B cell (primary cell): ENCODE measurements at places on chromosomes 3 and 15.

GRCh38 chr15:69908060-69908459 is 189.7 kb downstream of the TLE3 start:
- no peak for DNase-seq

GRCh38 chr3:145899241-145899640 is 261.7 kb downstream of the PLOD2 start:
- no peak for DNase-seq

GRCh38 chr3:39166932-39167532 is 13.6 kb upstream of the CSRNP1 start:
- no peak for DNase-seq

DNA sequence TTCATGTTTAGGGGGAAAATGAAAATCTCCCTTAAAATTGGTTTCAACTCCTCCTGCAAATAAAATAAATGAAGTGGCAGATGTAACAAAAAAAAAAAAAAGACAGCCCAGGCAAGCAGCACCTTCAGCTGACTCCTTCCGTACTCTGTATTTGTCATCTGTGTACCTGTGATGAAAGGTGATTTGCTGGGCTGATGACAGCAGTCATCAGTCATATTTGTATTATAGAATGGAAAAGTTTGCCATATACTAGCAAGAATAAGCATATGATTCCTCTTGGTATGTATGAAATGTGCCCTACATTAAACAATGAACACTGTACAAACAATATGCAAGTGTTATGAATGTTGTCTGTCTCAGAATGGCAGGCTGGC is 44.1 kb upstream of the WWTR1 start:
- DNase-seq: no peak

- DNase-seq: no peak
Measured at GRCh38 chr3:101913168-101913567, 63.9 kb downstream of the NFKBIZ start.

DNA sequence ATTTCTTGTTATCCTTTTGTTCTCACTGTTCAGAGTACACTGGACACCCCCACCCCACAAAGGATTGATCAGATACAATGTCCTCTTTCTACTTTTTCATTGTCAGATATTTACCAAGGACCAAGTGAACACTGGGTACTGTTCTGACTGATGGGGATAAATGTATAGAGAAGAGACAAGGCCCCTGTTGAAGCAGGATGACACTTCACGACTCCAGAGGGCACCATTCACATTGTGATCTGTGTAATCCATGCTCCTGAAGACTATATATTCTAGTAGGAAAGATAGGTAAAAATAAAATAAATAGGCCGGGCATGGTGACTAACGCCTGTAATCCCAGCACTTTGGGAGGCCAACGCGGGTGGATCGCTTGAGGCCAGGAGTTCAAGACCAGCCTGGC is 7.2 kb upstream of the CRYGS start:
- no peak for DNase-seq

DNA sequence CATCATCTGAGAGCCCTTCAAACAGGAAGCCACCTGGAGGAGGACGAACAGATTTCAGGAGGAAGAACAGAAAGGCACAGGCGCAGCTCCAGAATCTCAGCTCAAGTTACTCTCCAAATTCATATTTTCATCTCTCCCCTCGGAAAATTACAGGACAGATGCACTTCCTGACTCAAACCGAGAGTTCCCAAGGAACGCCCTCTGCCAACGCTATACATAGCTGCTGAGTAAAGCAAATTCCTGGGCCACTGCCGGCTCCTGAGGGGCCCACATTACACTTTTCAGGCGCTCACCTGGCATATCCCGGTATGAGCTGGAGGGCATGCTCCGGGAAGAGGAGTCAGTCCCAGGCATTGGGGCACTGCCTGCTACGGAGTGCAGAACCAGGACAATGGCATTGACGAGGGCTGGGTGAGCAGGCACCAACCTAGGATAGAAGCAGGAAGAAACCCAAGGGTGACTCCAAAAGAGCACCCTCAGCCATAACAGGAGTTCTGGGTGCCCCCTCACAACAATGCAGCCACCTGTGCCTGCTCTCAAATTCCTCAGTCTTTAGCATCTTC is 11.2 kb downstream of the UBL7 start:
- DNase-seq: no peak

- DNase-seq: no peak
Measured at GRCh38 chr15:80801891-80802680, 22.9 kb downstream of the CEMIP start.

DNA sequence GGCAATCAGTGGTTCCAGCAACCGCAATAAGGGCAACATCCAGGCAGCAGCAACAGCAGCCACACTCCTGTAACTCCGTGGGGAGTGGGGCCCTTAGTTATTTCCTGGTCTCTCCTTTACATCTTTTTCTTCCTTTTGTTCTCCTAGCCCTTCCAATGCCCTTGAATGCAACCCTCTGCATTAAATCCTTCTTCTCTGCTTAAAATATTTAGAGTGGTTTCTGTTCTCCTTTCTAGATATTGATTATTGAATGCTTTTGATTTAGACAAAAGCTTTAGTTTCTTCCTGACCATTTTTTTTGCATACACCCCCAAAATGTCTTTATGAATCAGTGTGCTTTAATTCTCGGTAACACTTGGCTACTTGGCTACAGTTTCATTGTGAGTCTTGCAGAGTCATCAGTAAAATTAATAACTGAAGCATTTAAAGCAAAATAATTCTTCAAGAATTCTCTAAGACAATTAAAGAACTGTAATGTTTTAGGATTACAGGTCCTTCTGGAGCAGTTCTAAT is 586.1 kb downstream of the MECOM start:
- no peak for DNase-seq

- no peak for DNase-seq
Measured at GRCh38 chr3:56773986-56774385, 27.8 kb downstream of the ARHGEF3 start.

DNA sequence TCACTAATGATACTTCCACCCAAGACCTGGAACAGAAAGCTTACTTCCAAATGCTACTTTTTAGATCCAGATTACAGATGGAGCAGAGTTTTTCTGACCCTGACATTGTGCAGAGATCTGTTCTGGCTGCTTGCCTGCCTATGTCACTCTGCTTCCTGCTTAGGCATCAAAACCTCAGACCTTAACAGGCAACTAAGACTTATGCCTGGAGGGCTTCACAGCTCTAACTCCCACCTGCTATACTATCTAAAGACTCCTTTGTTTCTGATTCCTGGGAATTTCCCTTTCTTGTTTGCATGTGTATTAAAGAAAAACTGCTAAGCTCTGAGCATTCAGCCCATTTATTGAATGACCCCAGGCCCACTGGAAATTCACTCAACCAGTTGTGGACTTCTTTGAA is 157.4 kb upstream of the NPHP3 start:
- DNase-seq: no peak

- DNase-seq: no peak
Measured at GRCh38 chr3:82790307-82791097, 1029.1 kb upstream of the GBE1 start.

- no peak for DNase-seq
Measured at GRCh38 chr3:107813026-107813425, 277.8 kb downstream of the CD47 start.

DNA sequence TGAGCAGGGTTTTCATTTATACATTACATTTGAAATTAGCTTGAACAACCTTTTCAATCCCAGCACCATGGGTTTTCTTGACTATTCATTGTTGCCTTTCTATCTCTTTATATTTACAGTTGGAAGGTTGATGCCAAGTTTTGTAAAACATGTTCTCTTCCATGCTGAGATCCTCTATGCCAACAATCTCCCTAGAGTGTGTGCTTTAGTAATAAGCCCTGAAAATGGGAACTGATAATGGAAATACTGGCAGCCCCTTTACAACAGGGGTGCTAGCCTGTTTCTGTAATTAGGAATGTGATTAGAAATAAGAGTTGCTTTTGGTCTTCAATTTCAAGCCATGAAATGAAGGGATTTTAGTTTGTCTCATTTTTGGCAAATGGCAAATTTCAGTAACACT is 239.9 kb upstream of the NAALADL2 start:
- no peak for DNase-seq

DNA sequence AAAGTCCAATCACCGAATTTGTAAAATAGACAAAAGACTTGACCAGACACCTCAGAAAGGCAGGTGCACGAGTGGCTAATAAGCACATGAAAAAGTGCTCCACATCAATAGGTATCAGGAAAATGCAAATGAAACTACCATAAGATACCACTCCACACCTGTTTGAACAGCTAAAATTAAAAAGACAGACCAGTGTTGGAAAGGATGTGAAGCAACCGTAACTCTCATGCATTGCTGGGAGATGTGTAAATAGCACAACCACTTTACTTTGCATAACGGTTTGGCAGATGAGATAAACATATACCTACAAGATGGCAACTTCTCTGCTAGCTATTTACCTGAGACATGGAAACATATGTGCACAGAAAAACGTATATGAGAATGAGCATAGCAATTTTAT is 56.9 kb downstream of the CADPS start:
- DNase-seq: no peak

GRCh38 chr15:29554531-29554930 is 267.7 kb downstream of the TJP1 start:
- DNase-seq: no peak

GRCh38 chr3:108780235-108780634 is 23.0 kb upstream of the RETNLB start:
- no peak for DNase-seq

DNA sequence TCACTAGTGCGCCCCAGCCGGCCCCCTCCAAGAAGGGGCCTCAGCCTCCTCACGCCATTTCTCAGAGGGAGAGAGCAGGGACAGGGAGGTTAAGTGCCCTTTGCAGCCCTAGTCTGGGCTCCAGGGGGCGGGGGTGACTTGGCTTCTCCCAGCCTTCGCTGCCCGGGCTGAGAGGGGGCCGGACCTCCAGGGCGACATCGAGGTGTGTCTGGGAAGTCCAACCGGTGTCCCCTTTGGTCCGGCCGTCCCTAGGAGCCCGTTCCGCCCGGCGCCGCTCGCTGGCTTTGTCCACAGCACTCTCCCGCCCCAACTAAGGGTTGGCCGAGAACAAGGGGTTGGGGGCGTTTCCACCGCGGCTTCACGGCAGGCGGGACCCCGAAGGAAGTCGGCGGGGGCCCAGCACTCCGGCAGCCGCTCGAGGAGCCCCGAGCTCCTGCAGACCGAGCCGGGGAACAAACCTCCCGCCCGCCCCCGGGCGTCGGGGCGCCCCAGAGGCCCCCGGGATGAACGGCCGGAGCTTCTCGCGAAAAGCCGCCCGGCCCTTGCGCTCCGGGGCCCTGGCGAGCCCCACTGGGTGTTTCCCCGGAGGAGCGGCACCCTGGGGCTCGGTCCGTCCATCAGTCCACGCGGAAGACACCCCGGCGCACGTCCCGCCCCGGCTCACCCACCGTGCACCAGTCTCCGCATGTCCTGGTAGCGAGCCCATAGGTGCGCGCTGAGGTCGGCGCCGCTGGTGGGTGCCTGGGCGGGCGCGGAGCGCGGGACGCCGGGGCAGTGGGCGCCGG is 627 bp downstream of the NT5DC2 start:
- DNase-seq: peak; percentile 60

- peak; percentile 74 for DNase-seq
Measured at GRCh38 chr3:19866751-19867347, 67.2 kb downstream of the EFHB start.

- no peak for DNase-seq
Measured at GRCh38 chr3:55512571-55513343, 25.7 kb upstream of the WNT5A start.

DNA sequence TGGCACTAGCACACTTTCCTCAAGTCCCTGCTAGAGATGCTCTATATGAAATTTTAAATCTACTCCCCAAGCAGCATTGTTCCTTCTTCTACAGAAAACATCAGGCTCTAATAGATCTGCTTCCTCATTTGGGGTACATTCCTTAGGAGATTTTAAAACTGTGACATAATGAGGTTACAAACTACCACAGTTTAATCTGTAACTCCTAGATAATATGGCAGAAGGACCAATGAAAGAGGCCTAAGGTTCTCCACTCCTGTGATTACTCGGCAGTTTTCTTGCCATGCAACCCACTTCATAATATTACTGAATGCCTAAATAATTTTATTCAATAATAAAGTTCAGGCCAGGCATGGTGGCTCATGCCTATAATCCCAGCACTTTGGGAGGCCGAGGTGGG is 16.1 kb downstream of the ZNF106 start:
- no peak for DNase-seq

- no peak for DNase-seq
Measured at GRCh38 chr3:56867671-56868070, 65.9 kb upstream of the ARHGEF3 start.

- DNase-seq: no peak
Measured at GRCh38 chr3:166478356-166478755, 641.1 kb upstream of the BCHE start.

DNA sequence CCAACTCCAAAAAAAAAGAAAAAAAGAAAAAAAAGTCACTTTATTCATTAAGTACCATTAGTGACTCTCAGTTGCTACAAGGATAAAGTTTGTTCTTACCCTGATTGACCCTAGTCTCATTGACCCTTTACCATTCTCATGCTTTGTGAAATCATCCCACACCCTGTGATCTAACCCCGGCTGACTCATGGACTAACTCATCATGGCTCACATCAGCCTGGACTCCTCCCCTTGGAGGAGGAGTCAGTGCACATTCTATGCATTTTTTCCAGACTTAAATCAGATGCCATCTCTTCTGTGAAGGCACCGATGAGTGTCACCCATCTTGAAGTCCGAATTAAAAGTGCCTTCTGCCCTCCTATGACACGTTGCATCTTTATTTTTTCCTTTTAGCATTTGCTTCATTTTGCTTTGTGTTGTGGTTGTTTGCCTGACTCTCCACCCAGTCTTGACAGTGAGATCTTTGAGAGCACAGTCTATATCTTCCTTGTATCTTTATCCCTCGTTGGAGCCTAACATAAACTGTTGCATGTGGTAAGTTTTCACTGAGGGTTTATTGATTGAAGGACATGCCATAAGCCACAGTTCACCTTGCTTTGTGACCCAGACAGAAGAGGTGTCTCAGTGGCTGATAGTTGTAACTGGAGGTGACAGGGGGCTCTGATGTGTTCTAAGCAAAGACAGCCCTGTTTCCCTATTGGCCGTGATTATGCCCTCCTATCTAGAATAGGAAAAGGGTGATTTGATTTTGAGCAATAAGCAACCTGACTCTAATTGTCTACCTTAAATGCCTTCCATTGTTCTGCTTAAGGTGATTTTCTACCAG is 72.1 kb downstream of the IL1RAP start:
- DNase-seq: no peak

DNA sequence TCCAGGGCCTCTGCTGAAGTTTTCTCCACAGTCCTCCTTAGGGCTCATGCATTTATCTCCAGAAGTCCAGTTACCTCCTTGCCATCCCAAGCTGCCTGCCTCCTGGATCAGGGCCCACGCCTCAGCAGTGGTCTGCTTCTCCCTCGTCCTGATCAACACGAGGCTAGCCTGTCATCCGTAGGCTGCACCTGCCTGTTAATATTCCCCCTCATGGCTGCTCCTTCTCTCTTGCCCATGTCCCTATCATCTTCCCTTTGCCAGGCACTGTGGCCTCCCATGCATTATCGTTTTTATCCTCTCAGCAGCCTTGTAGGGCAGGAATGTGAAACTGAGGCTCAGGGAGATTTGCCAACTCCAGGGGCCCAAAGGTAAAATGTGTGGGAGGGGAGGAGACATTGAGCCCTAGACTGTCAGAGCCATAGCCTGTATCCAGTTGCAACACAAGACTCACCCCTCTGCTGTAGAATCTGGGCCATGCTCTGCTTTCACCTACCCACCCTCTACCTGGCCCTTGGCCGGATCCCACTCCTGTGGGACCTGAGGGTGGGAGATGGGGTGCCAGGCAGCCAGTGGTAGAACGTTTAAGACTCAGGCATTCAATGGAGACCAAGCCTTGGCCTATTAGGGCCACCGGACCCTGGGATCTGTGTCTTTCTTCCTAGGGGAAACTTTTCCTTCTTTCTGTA is 4.6 kb downstream of the GRM2 start:
- DNase-seq: no peak
